ENCODE measurements at places on chromosomes 5 and 9.

DNA sequence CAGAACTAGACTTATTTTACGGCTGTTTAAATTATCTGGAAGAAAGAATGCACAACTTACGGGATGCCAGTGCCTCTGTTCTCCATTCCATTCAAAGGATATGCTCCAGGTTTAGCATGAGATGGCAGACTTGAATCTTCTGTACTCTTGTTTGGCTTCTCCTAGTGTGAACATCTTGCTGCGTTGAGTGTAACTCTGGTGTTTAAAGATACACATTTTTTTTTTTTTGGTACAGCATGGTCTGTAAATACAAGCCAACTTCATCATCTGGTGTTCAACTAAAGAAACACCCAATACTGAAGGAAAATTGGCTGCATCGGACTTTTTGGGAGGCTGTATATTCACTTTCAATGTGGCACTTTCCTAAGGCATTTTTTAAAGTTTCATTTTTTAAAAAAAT, 7.4 kb upstream of the MIER3 start:
- no peak for DNase-seq

GRCh38 chr5:53479590-53480415, 626 bp upstream of the FST start:
- no peak for DNase-seq

- DNase-seq, result no peak
Measured at GRCh38 chr9:116278326-116278725, 124.7 kb downstream of the PAPPA start.

DNA sequence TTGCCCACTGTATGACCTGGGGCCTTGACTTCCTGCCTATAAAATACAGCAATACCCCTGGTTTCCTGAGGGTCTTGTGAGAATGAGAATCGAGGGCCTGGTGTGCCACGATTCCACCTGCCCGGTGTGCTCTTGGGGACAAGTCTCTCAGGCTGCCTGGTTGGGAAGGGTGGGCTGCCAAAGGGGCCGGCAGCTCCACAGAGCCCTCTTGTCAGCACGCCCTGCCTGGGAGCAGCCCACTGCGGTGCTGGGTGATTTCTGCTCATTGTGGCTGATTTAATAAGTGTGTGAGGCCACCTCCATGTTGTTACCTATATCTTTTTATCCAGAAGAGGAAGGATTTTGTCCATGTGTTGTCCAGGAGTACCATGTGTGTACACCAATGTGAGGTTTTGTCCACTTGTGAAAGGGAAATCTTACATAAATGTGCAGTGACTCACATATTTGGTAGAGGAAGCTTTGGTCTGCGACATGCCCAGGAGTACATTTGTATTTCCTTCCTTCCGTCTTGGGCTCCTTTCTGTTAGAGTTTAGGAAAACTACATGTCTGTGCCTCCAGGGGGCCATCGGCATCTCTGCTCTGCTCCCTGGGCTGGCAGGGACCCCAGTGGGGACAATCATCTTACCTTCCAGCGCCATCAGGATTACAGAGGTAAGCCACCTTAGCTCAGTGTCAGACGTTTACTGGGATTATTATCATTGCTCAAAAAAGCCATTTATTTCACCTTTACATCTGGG, 108.6 kb downstream of the PHF2 start:
- DNase-seq, result no peak

GRCh38 chr5:55897206-55897894, 46.2 kb downstream of the IL31RA start:
- no peak for DNase-seq

DNA sequence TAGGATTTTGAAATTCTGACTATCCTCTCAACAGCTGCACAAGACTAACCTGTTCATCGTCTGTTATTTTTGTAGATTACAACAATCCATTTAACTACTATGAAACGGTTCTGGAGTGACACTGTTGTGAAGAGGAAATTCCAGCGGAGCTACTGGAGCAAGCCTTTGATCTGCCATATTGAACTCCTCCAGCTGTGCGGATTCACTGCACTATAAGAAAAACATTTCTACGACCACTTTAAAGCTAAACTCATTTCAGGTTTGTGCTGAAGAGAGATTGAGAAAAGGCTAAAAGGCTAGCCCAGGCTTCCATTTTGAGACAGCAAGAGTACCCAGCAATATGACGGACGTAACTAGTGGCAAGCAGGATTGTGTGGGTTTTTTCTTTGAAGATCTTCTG, 104.9 kb upstream of the ANKH start:
- no peak for DNase-seq

- no peak for DNase-seq
Measured at GRCh38 chr5:141485321-141486055, 658 bp downstream of the PCDHGC4 start.

GRCh38 chr5:170289121-170289520, 8.5 kb downstream of the LCP2 start:
- no peak for DNase-seq

- DNase-seq, result no peak
Measured at GRCh38 chr9:16436545-16436944, 433.9 kb downstream of the BNC2 start.

GRCh38 chr5:149629421-149629820, 48.1 kb downstream of the ARHGEF37 start:
- DNase-seq, result no peak

- no peak for DNase-seq
Measured at GRCh38 chr5:73158313-73158712, 14.7 kb upstream of the TMEM174 start.

DNA sequence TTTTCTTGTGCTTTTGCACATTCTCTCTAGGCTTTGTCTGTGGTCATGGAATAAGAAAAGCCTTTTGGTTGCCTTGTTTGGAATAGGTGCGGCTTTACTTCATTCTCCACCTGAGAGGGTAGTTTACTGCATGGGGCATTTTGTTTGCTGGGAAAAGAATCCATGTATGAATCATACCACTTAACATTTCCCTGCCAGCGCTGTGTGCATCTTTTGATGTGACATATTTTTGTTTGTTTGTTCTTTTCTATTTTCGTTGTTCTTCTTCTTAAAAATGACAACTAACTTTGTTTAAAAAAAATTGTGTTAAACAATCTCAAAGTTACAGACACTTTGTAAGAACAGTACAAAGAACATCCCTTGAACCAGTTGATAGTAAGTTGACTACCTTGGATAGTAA, 113.2 kb downstream of the GCNT1 start:
- no peak for DNase-seq

DNA sequence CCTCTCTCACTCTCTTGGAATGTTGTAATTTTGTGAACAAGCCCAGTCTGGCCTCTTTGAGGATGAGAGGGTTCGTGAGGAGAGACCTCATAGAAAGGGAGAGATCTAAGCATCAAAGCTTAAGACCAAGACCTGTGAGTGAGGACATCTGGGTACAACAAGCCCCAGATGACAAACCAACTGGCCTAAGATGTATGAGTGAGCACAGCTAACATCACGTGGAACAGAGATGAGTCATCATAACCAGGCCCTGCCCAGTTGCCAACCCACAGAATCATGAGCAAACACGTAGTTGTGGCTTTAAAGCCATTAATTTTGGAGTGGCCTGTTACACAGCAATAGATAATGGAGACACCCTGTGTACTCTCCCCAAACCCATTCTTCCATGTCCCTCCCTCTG, 439.1 kb upstream of the KIF2A start:
- DNase-seq, result no peak

- DNase-seq, result no peak
Measured at GRCh38 chr9:17272536-17272935, 137.7 kb downstream of the CNTLN start.

DNA sequence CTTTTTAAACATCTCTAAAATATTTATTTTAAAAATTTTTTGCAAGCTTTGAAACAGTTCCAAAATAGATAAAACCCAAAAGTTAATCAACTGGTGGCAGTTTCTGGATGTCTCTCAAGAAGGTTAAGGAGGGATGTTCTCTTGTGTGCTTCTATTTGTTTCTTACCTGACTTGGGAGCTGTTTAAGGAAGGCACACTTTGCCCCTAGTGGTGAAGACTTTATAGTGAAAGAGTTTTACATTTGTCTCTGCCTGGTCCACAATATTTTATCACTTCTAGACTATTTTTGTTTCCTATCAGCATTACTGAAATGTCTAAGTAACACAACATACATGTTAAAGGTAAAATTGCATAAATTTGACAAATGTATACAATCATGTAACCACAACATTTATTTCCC, 552.8 kb downstream of the SEMA5A start:
- no peak for DNase-seq

DNA sequence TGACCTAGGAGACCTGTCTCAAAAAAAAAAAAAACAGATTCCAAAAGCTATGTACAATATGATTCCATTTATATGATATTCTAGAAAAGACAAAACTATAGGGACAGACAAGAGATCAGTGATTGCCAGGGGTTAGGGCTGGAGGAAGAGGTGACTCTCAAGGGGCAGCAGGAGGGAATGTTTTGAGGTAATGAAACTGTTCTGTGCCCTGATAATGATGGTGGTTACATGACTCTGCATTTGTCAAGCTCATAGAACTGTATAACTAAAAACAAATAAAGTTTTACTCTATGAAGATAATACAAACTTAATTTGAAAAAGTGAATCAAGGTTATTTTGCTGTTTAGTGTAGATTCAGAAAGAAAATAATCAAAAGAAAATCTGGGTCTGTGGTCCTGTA, 125.3 kb upstream of the IQGAP2 start:
- DNase-seq, result no peak

DNA sequence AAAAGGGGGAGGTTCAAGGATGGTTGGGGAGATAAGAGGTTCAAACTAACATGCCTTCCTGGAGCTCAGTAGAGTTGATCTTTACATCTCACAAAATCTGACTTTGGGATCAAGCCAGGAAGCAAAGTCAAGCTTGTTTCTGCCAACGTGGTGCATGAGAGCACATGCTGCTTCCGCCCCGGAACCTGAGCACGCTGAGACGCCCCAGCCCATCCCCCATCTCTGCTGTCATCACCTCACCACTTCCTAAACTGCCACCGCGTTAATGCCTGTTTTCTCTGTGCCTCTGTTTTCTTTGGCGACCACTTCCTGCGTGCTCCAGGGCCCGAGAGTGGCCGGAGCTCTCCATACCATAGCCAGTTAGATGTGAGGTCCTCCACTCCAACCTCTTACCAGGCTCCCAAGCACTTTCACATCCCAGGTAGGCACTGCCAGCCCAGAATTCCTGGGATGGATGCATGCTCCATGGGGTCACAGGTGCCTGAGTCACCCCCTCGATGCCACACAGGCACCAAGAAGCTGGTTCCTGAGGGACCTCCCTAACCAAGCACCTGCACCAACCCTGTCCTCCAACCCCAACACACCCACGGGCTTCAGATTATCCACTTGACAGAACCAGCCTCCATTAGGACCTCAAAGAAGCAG, 31.2 kb upstream of the AFAP1L1 start:
- peak; percentile 76 for DNase-seq

DNA sequence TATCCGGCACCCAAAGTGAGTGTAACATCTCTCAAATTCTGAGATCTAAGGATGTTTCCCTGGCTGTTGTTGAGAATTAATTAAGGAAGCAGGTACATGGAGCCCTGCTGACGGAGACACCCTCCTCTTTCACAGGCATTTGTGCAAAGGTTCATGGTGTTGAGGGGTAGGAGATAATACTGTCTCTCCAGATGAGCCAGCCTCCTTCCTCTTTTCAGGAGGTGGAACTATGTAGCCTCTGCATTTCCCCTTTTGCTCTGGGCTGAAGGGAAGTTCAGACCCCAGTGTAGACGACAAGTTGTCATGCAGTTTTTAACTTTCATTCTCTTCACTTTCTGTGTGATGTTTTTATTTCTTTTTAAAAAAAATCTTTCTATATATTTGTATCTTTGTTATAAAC, 107.5 kb downstream of the GALNT10 start:
- peak; percentile 33 for DNase-seq

- no peak for DNase-seq
Measured at GRCh38 chr5:88675168-88675707, 207.7 kb downstream of the MEF2C start.

GRCh38 chr9:109497226-109498153, 617 bp downstream of the PTPN3 start:
- no peak for DNase-seq
